ENCODE measurements at places on chromosomes 13 and 19.

GRCh38 chr19:43595605-43595998 lies 332 bp downstream of the IRGQ start:
- DNase-seq = no peak

DNA sequence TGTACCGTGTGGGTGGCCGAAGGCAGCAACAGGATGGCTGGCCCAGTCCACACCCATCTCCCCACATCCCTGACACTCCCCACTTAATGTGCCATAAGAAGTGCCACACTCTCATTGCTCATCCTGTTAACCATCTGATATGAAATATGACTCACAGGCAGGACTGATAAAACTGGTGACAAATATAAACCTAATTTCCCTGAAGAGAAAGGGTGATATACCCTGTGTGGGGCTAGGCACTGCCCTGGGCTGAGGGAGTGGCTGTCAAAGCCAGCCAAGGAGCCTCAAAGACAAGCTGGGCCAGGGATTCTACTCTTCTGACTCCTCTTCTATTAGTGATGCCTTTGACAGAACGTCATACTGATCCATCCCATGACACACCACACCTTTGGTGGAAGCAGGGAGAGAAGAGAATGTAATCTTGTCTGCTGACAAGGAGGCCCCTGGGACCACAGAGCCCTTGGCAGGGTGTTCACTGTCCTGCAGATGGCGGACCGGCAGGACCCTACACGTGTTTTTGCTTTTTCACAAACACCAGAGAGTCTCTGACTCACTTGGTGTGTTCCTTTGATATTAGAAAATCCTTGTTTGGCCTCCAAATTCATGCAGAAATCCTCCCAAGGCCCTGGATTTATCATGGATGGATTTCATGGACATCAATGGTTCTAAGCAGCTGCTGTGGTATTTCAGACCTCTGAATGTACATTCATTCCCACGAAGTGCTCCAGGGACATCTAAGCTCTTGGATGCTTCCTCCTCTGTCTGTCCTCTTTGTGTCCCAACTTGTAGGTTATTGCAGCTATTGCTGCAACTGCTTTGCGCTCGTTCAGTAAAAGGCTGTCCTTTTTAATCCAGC lies 98.0 kb upstream of the WASF3 start:
- DNase-seq = peak; percentile 34

DNA sequence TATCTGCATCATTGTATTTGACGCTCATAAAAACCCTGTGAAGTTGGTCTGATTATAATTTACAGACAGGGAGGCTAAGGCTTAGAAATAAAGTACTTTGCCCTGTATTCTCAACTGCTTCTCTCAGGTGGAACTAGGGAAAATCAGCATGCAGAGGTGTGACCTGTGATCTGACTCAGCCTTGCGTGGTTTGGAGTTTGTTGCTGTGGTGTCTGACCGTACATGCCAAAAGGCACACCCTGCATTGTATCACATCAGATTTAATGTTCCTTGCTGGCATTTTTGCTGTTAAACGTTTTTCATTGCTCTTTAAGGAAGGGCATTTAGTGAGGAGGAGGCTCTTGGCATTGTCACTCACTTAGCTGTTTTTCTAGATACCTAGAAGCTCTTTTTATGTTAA lies 58.8 kb upstream of the C1QTNF9B start:
- peak; percentile 46 for DNase-seq

- no peak for DNase-seq
Measured at GRCh38 chr19:18441804-18442788, 4.2 kb upstream of the ISYNA1 start.

DNA sequence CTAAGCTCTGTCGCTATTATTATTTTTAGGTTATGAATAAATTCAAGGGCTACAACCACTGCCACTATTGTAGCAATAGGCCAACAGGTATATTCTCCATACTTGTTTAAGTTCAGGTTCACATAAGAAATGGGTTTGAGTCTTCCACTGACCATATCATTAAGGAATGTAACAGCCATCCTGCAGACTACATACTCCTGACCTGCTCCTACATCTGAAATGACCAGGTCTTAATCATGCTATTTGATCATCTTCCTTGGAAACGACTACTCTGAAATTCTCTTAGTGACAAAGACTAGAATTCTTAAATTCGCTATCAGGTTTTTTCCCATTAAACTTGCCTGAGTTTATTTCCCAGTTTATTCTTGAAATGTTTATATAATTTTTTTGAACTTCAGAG lies 66.8 kb downstream of the IPO5 start:
- peak; percentile 44 for DNase-seq

DNA sequence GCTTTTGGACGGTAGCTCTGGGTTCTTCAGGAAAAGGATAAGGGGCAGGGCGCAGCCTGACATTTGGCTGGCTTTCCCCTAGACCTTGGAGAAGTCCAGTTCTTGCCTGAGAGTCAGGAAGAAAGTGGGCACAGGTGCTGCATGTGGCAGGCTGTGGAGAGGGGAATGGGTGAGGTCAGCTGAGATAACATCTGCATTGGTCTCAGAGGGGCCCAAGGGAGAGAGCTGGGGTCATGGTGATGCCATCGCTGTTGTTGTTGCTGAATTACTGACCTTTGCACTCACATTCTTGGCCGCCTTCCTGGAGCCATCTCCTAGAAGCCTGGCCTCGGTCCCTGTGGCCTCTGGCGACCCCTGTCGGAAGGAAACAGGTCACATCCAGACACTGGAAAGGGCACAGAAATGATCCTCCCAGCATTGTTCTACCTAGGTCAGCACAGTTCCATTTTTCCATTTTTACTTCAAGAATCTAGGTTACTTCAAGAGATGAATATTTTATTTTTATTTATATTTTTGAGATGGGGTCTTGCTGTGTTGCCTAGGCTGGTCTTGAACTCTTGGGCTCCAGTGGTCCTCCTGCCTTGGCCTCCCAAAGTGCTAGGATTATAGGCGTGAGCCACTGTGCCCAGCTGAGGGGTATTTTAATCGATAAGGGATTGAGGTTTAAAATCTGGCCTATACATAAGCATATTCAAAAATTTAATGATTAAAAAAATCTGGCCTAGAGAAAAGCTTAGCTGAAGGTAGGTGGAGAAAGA lies 6.5 kb upstream of the LIPE start:
- peak; percentile 80 for DNase-seq

DNA sequence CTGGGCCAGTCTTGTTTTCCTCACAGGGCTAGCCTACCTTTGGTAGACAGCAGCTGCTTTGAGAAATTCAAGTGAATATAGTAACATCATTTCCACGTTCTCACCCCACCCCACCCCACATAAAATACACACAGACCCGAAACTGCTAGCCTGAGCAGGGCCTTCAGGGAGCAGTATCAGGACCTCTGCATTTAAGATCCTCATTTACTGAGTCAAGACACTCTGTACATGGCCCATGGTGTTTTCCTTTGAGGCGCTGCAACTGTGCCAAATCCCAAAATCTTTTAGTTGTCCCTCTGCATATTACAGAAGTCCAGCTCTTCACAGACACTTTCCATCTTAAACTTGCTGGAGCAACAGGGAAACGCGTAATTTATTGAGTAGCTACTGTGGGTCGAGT lies 43.0 kb downstream of the ESD start:
- no peak for DNase-seq

GRCh38 chr13:50340146-50340545 lies 324.9 kb downstream of the KCNRG start:
- no peak for DNase-seq

GRCh38 chr19:45564131-45564780 lies 20.3 kb downstream of the OPA3 start:
- DNase-seq = no peak

- DNase-seq = no peak
Measured at GRCh38 chr13:26433776-26434175, 123.7 kb upstream of the WASF3 start.

- DNase-seq = peak; percentile 42
Measured at GRCh38 chr19:12095111-12095790, 30.7 kb downstream of the ZNF844 start.

DNA sequence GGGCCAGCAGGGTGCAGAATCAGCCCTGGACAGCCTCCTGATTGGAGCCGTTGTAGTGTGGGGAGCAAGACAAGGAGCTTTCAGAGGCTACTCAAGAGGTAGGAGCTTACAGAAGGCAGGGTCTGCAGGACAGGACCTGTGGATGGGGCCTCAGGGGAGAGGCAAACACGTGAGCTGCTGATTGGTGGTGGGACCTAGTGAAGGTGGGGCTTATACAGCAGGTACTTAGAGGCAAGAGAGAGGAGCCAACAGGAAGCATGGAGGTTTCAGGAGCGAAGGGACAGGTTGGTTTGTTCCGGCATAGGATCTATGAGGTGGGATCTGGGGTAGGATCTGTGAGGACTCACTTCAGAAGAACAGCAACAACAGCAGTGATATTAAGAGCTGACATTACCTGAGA lies 32.4 kb downstream of the ZSWIM4 start:
- no peak for DNase-seq

GRCh38 chr13:78712831-78713230 lies 53.9 kb upstream of the OBI1 start:
- no peak for DNase-seq

DNA sequence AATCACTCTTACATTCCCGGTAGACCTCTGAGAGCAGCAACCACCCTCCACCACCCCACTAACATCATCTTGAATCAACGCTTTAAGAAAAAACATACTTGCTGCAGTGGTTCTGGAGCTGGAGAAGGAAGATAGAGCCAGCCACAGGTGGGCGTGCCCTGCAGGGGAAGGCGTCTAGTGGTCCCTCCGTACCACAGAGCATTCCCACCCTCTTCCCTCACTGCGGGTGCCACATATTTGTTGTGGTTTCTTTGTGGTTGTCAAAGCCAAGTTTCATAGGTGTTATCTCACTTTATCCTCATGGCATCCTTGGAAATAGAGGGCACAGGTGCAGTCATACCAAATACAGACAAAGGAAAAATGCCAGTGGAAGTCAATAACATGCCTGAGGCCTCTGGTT lies 22.2 kb downstream of the COL4A2 start:
- DNase-seq = no peak

- no peak for DNase-seq
Measured at GRCh38 chr13:36101157-36101556, 30.0 kb downstream of the DCLK1 start.

GRCh38 chr13:114021464-114022308 lies 47.8 kb upstream of the C13orf46 start:
- no peak for DNase-seq

DNA sequence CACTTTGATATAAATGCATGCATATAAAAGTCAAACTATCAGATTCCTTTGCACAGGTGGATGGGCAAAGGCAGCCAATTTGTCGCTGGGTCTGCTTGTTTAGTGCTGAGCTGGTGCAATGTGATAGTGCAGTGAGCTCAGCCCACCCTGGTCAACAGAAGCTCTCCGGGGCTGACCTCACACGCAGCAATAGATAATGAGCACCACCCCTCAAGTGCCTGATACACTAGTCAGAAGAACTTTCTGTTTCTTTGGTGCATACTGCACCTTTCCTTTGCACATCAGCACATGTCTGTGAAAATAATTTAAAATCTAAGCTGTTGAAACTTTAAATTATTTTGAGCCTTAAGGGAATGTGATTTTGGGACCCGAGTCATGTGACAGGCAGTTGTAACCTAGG lies 20.2 kb downstream of the ATP8A2 start:
- DNase-seq = no peak

DNA sequence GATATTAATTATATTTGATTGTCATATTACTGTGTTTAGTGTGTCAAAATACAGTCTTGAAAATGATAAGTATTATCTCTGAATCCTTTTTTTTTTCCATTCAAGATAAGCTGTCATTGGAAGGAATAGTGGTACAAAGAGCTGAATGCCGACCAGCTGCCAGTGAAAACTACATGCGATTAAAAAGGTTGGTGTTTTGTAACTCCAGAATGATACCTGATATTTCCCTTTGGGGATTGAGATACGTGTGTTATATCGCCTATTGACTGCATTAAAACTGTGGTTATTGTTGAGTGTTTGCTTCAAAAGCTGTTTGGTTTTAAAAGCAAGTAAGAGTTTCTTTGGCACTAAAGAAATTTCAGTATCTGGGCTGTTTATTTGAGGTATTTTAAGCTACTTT lies 6.5 kb upstream of the KCTD4 start:
- no peak for DNase-seq

GRCh38 chr19:4061178-4061682 lies 5.5 kb downstream of the ZBTB7A start:
- no peak for DNase-seq

- DNase-seq = no peak
Measured at GRCh38 chr19:5183616-5184015, 157.0 kb downstream of the PTPRS start.

DNA sequence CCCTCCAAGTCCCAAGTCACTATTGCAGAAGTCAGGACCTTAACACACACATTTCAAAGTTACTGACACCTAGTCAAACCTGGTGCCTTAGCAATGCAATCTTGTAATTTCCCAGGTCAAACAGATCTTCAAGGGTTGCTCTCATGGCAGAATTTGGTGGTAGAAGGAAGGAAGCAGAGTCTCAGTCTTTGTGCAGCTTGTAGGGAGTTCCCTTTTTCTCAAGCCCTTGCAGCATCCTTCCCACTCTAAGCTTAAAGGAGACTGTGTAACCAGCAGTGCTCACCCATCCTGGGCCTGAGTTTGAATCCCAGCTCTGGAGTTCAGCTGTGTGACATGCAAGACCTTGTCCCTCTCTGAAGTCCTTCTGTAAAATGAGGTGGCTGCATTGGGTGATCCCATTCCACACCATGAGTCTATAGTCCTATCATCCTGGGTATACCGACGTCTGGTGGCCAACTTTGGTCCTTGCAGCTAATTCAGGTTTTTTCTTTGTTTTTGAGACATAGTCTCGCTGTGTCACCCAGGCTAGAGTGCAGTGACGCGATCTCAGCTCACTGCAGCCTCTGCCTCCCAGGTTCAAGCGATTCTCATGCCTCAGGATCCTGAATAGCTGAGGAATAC lies 9.8 kb downstream of the SIGLEC10 start:
- DNase-seq = peak; percentile 37

- no peak for DNase-seq
Measured at GRCh38 chr19:42201489-42202289, 15.8 kb downstream of the DEDD2 start.

DNA sequence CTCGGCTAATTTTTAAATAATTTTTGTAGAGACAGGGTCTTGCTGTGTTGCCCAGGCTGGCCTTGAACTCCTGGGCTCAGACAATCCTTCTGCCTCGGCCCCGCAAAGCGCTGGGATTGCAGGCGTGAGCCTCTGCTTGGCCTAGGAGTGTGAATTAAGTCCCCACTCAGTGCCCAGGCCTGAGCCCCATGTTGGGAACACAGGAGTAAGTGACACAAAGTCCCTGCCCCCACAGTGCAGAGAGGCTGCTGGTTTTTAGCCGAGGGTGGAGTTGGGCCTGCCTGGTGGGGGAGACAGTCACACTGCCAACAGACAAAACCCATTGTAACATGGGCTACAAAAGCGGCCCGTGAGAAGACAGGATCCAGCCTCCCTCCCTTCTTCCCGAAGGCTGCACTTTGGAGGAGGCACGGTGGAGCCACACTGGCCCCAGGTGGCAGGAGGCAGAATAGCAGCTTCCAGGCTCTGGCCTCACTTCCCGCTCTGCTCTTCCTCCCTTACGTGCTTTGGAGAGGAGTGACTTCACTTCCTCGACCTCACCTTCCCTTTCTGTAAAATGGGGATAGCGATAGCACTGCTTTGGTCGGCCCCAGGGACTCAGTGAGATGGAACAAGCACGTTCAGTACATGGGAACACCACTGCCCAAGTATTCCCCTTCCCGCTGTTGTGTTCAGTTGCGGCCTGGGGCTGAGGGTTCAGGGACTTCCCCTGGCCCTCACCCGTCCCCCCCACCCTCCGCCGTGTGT lies 15.2 kb upstream of the EHD2 start:
- DNase-seq = peak; percentile 81

- no peak for DNase-seq
Measured at GRCh38 chr13:46374710-46375109, 12.3 kb downstream of the RUBCNL start.
